T-cell (primary cell): ENCODE measurements at places on chromosomes 3 and 15.

DNA sequence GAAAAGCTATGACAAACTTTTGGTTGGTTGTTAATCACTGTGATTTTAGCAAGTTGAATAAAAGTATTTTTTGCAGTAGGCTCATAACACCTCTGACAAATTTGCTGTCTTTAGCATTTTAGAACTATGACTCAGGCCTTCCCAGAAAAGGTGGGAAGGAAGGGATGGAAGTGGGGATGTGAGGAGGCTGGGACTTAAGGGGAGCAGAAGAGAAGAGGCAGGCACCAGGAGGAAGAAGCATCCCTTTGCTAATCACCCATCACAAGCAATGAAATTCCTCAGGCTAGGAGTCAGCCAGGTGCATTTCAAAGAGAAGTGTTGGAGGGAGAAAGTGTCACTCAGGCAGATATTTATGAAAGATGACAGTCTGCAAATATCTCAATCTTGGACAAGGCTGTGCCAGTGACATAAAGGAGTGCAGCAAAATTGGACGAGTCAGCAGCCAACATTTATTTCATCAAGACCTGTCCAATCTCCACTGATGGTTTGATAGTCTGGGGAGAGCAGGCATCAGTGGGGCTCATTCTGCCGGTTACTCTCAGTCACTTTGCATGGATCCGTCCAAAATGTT, 337.3 kb upstream of the ARRDC4 start:
- no peak for DNase-seq

GRCh38 chr3:193991666-193992424, 144.1 kb upstream of the HES1 start:
- DNase-seq, result no peak

DNA sequence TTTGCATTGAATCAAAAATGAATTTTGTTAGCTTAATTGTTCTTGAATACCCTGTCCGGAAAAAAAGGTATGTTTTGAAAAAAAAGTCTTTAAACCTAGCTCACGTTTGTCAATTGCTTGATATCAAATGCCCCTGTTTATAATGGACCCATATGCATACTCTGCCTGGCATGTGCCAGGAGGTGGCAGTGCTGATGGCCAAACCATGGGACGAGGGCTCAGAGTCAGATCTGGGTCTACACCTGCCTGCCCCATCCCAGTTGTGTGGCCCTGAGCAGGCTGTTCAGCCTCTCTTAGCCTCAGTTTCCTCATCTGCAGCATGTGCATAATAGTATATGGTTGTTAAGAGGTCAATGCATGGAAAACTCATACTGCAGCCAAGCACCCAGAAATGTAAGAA, 38.8 kb downstream of the PRKCD start:
- DNase-seq, result no peak

DNA sequence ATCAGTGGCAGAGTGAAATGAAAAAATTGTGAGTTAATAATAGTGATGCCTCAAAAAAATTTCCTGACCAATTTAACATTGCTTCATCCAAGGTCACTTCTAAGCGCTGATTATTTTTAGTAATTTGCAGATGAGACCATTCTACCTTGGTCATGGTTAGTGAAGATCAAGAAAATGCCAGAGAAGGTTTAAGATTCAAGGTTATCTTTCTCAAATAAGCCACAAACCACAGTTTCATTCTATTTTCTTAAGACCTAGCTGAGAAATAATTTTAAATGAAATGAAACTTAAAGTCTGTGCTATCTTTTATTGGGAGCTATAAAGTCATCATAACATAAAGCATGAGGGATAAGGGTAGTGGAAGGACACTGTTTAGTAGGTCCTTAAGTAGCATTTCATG, 353.9 kb upstream of the NAALADL2 start:
- no peak for DNase-seq

- DNase-seq, result no peak
Measured at GRCh38 chr3:34675383-34676120, 877.1 kb downstream of the PDCD6IP start.

DNA sequence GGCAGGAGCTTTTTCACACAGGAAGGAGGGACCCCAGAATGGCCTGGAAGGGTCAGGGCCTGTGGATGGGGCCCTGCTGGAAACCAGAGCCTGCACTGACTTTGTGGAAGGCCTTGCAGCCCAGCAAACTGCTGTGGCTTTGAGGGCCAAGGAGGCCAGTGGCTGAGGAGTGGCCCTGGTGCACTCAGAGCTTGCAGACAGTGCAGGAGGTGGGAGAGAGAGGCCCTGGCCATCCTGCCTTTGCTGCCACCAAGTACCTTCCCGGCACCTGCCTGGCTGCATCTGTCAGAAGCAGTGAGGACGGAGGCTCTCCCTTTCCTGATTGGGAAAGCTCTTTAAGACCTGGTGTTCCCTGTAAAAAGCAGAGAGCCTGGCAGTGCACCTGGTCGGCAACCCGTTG, 6.4 kb downstream of the PSTPIP1 start:
- DNase-seq, result no peak

DNA sequence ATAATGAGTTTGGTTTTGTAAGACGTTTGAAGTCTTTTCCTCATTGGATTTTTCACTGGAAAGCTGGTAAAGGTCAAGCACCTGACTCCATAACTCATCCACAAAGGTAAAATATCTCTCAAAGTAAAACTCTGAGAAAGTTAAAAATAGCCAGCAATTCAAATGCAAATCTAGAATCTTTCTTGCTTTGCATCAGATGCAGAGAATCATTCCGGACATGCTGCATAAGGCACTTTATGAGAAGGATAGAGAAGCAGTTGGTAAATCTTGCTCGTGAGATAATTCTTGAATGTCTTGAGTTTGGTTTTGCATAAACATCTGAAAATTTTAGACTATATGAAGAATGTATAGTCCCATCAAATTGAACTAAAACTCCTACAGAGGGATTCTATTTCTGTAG, 9.1 kb downstream of the KCNMB2 start:
- no peak for DNase-seq

DNA sequence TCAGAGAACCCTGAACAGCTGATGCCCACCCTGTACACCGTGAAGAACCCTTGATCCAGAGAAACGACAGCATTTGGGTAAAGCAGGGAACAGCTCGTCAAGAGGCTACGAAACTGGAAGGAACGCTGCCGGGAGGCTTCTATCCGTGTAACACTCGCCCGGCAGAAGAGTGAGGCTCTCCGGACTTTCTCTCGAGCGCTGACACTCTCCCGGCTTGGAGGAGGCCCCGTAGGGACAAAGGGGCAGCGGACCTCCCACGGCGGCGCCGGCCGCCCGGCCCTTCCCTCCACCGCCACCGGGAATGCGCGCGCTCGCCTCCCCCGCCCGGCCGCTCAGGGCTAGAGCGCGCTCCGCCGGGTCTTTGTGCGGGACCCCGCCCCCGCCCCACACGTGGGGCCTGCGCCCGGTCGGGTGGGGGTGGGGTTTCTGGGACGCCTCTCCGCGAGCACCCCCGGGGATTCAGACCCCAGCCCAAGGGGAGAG, 1.7 kb downstream of the HYAL2 start:
- DNase-seq, result peak; percentile 38

DNA sequence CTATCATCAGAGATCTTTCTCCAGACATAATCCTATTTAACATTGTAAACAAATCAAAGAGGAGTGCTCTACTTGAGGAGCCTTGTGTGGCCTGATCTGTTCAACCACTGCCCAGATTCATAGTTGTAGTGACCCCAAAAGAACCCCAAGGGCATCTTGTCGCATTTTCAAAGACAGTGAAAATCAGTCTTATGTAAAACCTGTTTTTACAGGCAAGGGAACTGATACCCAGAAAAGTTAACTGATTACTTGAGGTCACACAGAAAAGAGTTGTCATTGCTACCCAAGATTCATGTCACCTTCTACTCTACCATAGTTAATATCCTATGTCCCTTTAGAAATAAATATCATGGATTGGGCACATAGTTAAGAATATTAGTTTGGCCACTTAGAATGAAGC, 40.5 kb upstream of the ARPP21 start:
- no peak for DNase-seq

GRCh38 chr3:40754994-40755393, 230.2 kb downstream of the ZNF621 start:
- DNase-seq, result no peak

DNA sequence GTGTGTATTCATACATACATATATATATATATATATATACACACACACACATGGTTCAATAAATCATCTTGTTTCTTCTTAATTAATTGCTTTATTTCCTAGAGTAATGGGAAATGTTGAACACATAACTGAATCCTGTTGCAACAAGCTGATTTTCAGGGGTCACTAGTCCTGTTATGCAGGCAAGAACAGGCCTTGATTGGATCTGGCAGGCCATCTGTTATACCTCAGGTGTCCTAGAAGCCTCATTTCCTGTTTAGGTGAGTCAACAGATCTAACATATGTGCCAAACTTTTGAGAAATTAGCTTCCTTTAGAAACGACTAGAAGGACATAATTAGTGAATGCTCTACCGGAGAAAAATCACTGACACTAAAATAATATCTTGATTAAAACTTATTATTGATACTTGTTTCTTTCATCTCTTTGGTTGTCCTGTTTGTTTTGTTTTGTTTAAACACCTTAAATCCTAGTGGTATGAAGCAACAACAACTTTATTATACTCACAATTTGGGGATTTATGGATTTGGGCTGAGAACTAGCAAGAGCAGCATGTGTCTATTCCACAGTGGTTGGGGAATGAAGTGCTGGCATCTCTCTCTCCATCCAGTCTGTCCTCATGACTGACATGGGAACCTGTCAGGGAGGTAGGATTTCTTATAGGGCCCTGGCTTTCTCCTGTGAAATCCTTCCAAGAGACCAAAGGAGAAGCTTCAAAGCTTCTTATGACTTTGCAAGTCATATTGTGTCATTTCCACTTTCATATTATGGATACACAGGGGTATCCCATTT, 552.6 kb downstream of the NSUN3 start:
- DNase-seq, result no peak

DNA sequence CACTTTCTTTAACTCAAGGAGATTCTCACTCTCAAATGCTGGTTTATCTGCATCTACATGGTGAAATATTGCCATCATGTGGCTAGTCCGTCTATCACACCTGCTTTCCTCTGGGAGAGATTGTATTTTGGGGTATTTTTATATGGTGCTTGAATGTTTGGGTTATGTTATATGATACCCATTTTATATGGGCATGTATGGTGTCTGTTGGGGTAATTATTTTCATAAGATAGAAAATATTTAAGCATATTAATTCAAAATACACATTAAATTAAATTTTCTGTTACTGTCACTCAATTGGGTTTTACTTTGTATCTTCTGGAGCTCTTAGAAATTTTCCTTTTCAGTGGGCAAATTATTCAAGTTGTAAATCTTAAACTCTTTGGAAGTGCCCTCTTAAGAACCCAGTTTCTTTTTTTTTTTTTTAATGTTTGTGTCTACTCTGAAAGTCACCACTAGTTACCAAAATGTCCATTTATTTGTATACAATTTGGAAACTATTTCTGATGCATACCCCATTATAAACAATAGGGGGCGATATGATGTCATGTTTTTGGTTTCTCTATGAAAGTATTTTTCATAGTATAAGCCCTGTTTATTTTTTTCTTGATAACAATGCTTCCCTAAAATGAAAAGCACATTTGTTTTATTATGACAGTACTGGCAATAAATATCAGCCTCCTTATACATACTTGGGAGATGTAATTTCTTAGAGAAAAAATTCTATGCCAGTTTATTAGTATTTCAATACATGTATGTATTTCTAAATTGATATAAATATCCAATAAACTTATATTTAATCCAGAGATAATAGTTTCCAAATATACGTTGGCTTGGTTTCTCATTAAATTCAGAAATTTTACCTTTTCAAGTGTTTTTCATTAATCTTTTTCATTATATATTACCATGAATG, 36.1 kb upstream of the PLSCR5 start:
- no peak for DNase-seq

DNA sequence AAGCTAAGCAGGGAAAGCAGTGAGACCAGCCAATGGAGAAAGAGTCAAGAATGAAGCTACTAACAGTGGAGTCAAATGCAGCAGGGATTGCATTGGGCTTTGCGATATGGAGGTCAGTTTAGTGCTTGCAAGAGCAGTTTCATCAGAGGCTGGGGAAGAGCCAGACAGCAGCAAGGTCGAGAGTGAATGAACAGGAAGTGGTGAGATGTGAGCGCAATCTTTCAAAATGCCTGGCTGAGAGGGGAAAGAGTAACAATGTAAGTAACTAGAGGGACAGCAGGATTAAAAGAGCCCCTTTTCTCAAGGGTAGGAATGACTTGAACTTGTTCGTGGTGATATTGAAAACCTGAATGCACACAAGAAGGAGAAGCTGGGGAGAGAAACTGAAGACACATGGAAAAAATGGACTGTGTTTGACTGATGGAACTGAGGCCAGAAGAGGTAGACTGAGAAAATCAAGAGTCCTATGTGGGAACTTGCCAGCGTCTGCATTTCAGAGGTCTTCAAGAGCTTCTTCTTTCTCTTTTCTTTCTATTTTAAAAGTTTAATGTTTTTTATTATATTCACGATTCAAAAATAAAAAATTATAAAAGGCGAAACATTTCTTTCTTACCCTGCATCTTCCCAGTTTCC, 30.6 kb upstream of the GPR160 start:
- DNase-seq, result peak; percentile 19

DNA sequence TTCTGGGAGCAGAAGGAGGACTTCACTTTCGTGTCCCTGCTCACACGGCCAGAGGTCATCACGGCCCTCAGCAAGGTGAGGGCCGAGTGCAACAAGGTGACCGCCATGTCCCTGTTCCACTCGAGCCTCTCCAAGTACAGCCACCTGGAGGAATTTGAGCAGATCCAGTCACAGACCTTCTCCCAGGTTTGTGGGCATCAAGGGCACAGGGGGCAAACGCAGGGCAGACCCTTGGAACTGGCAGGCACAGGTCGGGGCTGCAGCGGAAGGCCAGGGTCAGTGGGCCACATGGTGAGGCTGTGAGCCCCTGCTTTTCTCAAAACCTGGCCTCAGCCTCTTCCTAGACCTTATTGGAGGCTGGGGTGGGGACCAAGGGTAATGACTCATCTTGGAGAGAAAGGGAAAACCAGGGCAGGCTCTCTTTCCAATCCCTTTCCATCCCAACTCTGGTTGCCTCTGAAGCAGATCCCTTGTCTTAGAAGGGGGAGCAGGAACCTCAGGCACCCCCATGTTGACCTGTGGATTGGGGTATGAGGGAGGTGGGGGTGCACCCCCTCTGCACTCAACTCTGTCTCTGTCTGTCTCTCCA, 29.5 kb downstream of the DNAH1 start:
- no peak for DNase-seq

GRCh38 chr3:50163572-50164455, 8.7 kb downstream of the SEMA3F start:
- no peak for DNase-seq

GRCh38 chr3:72043204-72044133, 258.5 kb upstream of the PROK2 start:
- no peak for DNase-seq

GRCh38 chr3:139292711-139293664, 50.8 kb upstream of the MRPS22 start:
- no peak for DNase-seq
